Foreskin keratinocyte (primary cell): ENCODE measurements at places on chromosomes 5 and 9.
A peak's percentile ranks its signal among the peaks of the same experiment; 100 is the strongest.

GRCh38 chr9:15499139-15499538 is 11.6 kb downstream of the PSIP1 start:
- DNase-seq = no peak

GRCh38 chr9:38761999-38762398 is 42.1 kb upstream of the FAM240B start:
- DNase-seq = no peak

DNA sequence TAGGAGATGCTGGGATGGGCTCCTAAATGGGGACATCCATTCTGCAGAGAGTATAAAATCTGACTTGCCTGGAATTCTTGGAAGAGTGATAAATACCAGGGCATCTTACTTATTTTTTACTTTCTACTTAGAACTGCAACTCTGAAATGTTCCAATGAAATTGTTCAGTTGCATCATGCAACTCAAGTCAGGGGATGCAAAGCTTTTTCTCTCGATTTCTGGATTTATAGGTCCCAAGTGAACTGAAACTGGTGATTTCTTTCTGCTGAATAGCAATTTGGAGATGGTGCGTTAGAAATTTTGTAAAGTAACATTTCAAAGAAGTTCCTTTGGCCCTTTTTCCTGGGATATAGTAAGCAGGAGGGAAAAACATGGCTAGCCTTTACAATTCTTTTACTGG is 238.4 kb upstream of the CD180 start:
- no peak for DNase-seq

GRCh38 chr5:28542987-28543386 is 1504.6 kb upstream of the CDH9 start:
- peak; percentile 64 for DNase-seq

GRCh38 chr9:123493627-123494026 is 137.6 kb downstream of the CRB2 start:
- DNase-seq = no peak

GRCh38 chr5:180646289-180646962 is 3.0 kb downstream of the FLT4 start:
- DNase-seq = no peak

DNA sequence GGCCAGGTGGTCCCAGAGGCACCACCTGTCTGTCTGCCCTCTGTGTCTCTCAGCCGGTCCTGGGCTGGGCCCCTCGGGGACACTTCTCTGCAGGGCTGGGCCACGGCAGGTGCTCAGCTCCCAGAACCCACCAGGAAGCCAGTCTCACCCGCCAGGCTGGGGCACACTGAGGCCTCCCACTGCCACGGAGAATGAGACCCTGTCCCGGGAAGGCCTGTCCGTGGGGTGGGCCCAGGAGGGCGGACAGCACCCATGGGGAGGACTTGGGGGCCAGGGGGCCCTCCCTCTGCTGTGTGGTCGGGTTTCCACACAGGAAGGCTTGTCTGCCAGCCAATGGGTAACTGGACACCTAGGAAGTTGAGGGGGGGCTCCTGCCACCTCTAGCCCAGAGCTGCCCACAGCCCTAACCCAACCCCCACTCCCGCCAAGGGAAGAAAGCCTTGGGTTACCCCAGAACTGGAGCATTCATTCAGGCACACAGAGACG is 4.1 kb upstream of the TUBB4B start:
- DNase-seq = no peak

DNA sequence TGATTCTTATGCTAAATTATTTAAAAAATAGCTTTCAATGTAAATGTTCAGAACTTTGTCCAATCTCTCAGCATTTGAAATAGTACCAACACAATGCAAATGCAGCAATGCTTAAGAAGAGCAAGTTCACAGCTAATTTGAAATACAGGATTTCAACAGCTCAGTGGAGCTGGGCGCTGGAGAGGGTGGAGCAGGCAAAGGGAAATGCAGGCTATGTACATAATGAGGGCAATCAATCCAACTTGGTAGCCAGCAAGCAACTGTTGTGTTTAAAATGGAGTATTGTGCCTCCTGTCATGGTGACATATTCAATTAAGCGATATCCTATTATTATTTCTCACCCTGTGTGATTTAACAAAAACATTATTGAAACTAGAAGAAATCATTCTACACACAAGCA is 568.8 kb downstream of the PSAT1 start:
- DNase-seq = no peak

GRCh38 chr5:86095092-86095491 is 522.6 kb upstream of the COX7C start:
- DNase-seq = no peak

DNA sequence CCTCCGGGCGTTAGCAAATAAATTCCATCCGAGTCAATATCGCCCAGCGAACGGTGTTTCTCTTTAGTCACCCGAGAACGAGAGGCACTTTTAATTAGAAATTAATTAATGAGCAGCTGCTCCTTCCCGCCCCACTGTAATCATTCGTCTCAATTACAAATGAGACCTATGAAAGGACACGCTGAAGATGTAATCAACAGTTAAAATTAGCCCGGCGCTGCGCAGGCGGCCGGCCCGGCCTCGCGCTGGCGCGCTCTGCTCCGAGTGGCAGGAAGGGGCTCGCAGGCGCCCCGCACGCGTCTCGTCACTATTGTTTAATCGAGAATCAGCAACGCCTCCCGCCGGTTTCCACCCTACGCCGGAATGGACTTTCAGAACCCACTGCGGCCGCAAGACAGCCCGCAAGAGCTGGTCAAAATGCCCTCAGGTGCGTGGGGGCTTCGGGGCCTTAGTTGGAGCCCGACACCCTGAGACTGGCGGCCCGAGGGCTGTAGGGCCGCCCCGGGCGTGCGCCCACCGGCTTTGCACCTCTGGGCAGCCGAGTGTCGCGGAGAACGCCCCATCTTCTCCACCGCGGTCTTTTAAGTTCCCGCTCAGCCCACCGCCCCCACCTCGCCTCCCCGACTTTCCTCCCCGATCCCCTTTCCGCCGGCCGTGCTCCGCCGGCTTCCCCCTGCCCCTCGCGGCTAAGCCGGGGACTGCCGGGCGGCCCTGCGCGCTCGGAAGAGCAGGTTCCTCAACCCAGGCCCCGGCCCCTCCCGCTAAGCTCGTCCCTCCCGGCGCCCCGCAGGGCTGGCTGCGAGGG is 597 bp upstream of the IRX4 start:
- peak; percentile 42 for DNase-seq

DNA sequence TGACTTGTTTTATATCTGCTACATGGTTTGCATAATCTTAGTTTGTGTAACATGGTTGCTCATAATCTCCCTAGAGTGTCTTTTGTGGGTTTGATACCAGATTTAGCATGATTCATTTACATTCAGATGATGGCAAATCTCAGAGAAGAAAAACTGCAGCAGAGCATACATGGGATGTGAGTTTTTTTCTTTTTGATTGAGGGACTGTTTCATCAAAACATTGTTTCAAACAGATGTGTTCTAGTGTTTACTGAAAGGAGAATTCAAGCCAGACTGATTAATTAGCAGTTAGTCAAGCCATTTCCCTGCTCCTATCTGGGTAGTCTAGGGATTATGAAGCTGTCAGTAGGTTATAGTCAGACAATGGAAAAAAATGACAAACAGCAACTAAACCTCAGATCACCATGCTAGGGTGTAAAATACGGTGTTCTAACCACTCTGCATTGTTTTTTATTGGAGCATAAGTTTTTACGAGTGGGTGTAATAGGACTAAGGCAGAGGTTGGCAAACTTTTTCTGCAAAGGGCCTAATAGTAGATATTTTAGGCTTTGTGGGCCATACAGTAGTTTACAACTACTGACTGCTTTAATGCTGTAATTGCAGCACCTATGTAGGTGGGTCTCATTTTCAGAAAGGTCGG is 10.5 kb upstream of the GDNF start:
- no peak for DNase-seq

GRCh38 chr5:67844924-67845323 is 370.6 kb upstream of the PIK3R1 start:
- DNase-seq = no peak

GRCh38 chr9:98750364-98751060 is 41.8 kb upstream of the GABBR2 start:
- DNase-seq = no peak

DNA sequence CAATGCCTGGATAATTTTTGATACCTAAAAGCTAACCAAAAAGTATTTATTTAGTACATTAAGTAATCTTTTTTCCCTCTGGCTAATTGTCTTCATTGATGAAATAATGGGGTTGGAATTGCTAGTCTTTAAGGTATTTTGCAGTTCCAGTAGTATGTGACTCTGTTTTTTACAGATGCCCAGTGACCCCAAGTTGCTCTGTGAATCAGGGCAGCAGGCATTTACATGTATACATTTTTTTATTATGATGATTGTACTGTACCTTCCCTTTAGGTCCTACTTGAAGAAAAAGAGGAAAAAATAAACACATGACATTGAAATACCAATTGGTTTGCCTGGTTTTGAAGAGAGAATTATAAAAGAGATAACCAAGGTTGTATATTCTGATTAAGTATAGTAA is 385.5 kb downstream of the ADGRV1 start:
- DNase-seq = peak; percentile 77

DNA sequence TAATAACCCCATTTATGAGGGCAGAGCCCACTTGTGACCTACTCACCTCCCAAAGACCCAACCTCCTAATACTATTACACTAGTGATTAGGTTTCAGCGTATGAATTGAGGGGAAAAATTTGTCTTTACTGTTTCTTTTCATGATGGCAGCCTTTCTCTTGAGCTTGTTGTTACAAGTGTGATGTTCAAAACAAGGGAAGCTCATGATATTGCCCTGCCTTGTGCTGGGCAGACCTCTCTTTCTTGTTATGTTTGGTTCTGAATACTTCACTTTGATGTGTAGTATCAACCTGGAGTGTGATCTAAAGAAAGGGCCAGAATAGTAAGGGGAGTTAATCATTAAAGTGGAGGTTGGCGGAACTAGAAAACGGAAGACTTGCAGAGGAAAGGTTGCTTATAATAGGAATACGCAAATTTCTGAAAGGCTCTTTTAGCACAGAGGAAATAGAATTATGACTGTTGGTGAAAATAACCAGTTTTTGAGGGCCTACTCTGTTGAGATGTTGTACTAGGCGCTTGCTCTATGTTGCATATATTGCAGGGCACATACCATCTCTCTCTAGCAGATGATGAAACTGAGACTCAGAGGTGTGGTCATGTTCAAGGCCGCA is 68.2 kb downstream of the MELK start:
- DNase-seq = no peak

GRCh38 chr9:95920017-95920416 is 44.5 kb downstream of the ERCC6L2 start:
- no peak for DNase-seq

- no peak for DNase-seq
Measured at GRCh38 chr5:66994790-66995189, 201.8 kb downstream of the CD180 start.

DNA sequence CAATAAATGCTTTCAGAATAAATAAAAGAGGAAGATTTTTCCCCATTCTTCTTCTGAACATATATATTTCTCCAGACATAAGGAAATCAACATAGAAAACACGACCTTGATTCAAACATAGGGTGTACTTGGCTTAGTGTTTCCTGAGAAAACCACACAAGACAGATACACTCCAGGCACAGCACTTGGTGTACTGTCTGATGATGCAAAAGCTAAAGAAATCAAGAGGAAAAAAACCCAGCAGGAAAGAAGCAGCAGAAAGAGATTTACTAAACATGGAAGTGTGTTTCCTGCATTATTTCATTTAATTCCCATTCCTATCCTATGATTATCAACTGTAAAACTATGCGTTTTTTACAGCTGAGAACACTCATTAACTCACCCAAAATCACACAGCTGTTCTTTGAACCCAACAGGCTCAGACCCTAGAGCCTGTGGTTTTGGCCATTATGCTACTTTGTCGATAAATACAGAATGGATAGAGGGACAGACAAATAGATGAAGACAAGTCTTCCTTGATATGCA is 46.1 kb downstream of the NIPAL4 start:
- DNase-seq = no peak

DNA sequence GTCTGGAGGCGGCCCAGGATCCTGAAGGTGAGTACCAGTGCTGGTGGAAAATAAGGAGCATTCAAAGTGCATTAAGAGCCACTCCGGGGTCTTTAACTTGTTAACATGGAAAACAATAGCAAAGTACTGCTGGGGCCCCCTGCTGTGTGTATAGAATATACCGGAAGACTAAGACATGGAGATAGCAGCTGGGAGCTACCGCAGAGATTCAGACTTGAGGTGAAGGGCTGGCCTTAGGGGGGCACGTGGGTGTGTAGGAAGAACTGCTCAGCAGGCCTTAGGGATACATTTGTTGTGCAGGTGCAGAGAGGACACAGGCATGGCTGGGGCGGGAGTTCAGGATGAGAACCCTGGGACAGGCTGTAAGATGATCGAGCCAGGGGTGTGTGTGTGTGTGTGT is 1.2 kb upstream of the DMRT1 start:
- DNase-seq = no peak

- no peak for DNase-seq
Measured at GRCh38 chr9:82903503-82903902, 159.4 kb downstream of the RASEF start.

- DNase-seq = no peak
Measured at GRCh38 chr5:90933298-90933697, 374.7 kb downstream of the ADGRV1 start.

GRCh38 chr5:16726538-16726946 is 109.7 kb upstream of the RETREG1 start:
- no peak for DNase-seq

DNA sequence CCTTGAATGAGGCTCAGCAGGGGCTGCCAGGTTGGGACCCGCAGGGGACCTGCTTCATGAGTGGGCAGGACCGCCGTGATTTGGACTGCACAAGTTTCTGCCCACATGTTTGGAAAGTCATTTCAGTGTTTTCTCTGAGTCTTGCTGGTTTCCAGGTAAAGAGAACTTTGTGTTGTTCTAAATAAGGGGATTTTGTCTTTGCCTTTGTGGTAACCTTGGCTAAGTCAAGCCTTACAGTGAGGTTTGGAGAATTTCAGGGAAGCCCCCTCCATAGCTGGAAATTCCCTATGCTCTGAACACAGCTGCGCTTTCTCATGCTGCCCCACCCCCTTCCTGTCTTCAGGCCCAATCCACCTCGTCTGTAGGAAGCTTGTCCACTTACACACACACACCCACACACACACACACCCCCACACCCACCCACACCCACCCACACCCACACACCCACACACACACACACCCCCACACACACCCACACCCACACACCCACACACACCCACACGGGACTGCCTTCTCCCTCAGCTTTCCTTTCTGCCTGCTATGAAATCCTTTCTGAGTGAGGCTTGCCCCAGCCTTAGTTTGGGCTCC is 270.1 kb downstream of the HSPA4 start:
- no peak for DNase-seq

GRCh38 chr5:66829358-66829674 is 233.1 kb downstream of the MAST4 start:
- no peak for DNase-seq

- DNase-seq = no peak
Measured at GRCh38 chr5:41524174-41524573, 13.8 kb upstream of the PLCXD3 start.

DNA sequence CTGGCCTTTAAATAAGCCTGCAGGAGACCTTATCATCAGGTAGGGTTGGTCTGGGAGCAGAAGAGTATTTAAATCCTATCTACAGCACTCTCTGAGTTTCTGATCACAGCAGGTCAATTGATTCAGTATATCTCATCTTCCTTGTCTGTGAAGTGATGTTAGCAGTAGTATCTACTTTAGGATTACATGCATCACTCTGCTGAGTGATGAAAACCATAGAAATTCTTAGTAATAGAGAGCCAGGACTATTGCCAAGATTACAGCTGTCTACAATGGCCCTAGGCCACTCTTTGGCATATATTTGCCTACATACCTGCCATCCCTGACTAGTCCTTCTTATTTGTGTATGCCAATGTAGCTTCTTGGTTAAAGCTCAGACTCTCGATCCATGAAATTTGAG is 183.8 kb downstream of the ASTN2 start:
- DNase-seq = no peak
